ENCODE measurements at places on chromosomes 1 and 21.

DNA sequence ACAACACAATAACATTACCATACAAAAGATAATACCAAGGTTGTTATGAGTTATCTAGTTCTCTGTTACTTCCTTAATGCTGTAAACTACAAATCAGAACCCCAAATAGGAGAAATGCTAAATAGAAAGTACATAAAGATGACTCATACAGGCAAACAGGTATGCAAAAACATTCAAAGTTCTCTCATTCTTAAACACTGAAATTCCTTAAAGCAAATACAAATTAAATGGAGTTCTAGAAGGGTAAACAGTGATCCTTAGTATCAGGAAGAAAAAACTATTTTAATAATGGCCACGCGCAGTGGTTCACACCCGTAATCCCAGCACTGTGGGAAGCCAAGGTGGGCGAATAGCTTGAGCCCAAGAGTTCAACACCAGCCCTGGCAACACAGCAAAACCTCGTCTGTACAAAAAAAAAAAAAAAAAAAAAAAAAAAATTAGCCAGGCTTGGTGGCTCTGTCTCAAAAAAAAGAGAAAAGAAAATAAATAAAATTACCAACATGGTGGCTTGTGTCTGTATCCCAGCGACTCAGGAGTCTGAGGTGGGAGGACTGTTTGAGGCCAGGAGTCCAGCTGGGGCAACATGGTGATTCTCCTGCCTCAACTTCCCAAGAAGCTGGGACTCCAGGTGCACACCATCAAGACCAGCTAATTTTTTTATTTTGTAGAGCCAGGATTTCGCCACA is 17.5 kb downstream of the FBXO42 start:
- DNase-seq = no peak

GRCh38 chr1:207487636-207488035 is 8.3 kb upstream of the CR1 start:
- DNase-seq = no peak

DNA sequence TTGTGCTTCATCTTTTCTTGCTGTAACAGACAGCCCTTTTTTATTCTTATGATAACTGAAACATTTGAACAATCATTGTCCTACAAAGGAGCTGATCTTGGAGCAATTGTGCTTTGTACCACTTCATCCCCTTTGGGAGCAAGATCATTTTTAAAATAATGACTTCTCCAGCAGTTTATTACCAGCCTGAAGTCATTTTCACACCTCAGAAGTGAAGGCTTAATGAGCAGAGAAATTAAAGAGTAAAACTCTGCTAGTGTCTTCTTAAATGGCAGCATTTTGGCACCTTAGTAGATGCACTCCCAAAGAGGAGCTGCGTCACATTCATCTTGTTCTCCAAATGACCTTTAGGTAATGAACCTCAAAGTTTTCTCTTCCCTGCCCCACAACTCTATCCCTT is 439.6 kb upstream of the CAMK1G start:
- DNase-seq = no peak

- no peak for DNase-seq
Observed at GRCh38 chr1:220487297-220487820, 40.6 kb upstream of the MARK1 start.

GRCh38 chr1:179015396-179015795 is 10.3 kb upstream of the FAM20B start:
- no peak for DNase-seq

- DNase-seq = no peak
Observed at GRCh38 chr1:61253059-61253735, 170.8 kb downstream of the NFIA start.

- DNase-seq = no peak
Observed at GRCh38 chr1:16905868-16906702, 10.3 kb downstream of the RNU1-2 start.

- no peak for DNase-seq
Observed at GRCh38 chr1:78236716-78237115, 190.9 kb downstream of the GIPC2 start.

- DNase-seq = no peak
Observed at GRCh38 chr21:39854572-39854971, 12.7 kb upstream of the PCP4 start.

- DNase-seq = no peak
Observed at GRCh38 chr1:221013691-221014660, 134.7 kb downstream of the HLX start.

GRCh38 chr1:37064039-37064438 is 29.7 kb upstream of the GRIK3 start:
- DNase-seq = no peak

DNA sequence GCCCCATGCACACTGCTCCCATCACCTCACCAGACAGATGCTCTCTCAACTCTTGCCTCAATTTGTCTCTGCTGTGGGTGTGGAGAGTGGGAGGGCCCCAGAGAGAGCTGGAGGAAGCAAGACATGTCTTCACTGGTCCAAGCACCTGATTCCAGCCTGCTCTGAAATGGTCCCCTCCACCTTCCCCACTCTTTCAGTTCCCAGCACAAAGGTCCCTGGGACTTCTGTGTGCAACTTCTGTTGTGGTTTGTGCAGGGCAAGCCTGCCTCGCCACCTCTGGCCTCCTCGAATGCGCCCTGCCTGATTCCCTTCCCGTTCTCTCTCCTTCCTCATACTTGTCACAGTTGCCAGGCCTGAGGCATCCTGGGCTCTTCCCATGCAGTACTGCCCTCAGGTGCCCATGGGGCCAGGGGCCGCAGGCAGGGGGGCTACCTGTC is 119.3 kb downstream of the SYT2 start:
- DNase-seq = no peak

DNA sequence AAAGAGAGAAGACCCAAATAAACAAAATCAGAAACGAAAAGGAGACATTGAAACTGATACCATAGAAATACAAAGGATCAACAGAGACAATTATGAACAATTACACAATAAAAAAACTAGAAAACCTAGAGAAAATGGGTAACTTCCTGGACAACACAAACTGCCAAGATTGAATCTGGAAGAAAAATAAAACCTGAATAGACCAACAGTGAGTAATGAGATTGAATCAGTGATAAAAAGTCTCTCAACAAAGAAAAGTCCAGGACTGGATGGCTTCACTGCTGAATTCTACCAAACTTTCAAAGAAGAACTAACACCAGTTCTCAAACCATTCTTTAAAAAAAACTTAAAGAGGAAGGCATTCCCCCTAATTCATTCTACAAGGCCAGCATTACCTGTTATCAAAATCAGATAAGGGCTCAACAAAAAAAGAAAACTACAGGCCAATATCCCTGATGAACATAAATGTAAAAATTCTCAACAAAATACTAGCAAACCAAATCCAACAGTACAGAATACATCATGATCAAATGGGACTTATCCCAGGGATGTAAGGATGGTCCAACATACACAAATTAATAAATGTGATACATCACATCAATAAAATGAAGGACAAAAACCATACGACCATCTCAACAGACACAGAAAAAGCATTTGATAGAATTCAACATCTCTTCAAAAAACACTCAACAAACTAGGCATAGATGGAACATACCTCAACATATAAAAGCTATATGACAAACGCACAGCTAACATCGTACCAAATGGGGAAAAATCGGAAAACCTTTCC is 119.9 kb downstream of the ACBD6 start:
- DNase-seq = no peak

- no peak for DNase-seq
Observed at GRCh38 chr1:9867408-9868243, 42.4 kb downstream of the CTNNBIP1 start.

DNA sequence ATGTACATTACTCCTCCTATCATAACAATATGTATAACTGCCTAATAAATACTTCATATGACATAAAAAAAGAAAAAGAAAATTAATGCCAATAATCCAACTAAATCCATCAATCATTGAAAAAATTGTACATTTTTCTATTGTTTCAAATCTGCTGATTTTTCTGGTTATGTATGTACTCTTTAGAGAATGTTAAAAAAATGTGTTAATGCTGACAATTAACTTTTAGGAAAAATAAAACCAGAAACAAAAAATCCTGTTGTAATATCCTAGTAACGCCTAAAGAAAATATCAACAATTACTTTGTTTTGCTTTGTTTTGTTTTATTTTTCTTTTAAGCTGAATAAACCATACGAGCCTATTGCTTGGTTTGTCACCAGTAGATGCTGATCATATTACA is 213.9 kb upstream of the USP25 start:
- DNase-seq = no peak

DNA sequence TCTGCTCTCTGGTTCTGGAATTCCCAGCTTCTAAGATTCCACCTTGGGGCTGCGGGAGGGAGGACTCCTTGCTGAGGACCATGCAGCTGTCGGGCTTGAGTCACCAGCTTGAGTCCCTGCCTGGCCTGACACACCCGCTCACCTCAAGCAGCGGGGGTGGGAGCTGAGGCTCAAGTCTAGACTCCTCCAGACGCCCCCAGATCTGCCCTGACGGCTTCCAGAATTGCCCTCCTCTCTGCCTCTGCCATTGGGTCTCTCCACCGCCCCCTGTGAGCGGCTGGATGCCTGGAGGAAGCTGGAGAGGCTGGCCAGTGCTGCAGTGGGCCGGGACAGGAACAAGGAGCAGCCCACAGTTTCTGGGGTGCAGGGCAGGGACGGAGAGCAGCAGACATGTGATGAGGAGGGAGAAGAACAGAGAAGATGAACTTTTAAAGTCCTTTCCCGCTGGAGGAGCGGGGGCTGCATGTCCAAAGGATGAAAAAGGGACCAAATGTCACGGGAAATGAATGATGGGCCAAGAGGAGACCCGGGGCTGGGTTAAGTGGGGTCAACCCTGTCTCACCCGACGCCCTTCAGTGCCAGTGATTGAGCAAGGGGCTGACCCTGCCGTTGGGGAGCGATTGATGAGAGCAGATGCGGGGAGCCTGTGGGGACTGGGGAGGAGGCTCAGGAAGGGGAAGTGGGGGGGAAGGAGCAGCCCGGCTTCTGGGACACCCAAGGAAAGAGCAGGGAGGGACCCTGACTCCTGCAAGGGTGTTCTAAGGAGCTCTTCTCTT is 13.5 kb downstream of the CRABP2 start:
- no peak for DNase-seq

DNA sequence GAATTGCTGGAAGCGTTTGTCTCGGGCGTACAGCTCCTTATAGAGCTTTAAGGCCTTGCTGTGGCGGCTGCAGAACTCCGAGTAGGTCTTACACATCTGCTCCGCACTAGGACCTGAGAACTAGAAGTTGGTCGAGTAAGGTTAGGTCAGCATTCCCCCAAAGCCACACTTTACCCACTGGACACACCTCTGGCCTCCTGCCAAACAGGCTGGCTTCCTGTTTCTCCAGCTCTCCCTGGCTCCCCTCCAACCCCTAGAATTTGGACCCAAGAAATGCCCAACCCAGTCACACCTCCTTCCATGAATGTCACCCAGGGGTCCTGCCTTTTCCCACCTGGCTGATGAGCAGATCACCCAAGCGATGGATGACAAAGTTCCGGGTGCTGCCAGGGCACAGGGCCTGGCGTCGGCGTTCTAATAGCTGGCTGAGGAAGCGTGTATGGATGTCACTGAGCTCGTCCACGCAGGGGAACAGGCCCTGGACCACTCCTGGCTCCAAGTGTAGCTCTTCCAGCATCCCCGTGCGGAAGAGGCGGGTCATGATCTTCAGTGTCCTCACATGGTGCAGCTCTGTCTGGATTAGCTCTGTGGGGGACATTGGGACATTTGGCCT is 15.6 kb downstream of the ARHGEF2 start:
- DNase-seq = no peak

DNA sequence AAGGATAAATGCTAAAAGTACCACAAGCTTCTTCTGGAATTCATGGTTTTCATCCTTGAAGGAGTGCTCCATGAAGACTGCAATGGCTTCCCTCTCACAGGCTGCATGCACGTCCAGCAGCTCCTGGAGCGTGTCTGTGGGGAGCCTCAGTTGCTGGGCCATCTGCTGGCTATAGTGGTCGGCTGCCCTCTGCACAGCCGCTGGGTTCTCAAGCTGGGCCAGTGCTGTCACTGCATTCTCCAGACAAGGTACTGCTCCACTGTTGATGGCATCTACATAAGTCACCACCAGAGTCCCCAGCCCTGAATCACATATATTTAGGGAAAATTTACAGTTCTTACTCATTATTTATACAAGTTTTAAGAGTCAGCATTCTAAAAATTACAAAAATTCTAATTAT is 8.7 kb downstream of the GBP4 start:
- no peak for DNase-seq

GRCh38 chr1:87089823-87090222 is 175.4 kb downstream of the HS2ST1 start:
- no peak for DNase-seq

DNA sequence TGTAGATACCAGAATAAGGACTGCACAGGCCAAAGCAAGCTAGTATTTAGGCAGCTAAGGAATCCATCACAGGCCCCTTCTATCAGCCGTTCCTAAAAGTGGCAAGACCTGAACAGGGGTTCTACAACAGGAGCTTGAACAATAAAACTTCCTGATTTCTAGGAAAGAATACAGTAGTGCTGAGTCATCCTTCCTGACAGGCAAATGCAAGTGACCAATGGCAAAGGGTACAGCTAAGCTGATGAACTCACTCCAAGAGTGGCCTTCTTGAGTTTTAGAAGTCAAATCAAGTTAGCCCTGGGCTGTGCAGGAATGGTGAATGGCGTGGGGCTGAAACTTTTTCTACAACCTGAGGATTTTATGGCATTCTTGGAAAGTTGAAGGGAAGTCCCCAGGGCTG is 112.9 kb downstream of the GREM2 start:
- DNase-seq = no peak

- no peak for DNase-seq
Observed at GRCh38 chr1:226912587-226913176, 27.4 kb upstream of the COQ8A start.

DNA sequence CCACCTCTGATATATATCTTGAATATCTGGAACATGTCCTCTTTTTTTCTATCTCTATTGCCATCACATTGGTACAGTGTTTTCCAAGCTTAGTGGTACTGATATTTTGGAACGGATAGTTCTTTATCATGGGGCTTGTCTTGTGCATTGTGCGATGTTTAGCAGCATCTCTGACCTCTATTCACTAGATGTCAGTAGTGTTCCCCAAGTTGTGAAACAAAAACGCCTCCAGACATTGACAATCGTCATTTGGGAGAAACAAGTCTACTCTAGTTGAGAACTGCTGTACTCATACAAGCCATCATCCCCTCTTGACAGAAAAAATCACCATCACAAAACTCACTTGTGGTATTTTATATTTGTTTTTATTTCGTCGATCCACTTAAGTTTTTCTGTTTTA is 79.7 kb upstream of the CHODL start:
- DNase-seq = no peak

Data from cortex of kidney (tissue), 1 donor.